ENCODE measurements at places on chromosomes 5 and 9.

DNA sequence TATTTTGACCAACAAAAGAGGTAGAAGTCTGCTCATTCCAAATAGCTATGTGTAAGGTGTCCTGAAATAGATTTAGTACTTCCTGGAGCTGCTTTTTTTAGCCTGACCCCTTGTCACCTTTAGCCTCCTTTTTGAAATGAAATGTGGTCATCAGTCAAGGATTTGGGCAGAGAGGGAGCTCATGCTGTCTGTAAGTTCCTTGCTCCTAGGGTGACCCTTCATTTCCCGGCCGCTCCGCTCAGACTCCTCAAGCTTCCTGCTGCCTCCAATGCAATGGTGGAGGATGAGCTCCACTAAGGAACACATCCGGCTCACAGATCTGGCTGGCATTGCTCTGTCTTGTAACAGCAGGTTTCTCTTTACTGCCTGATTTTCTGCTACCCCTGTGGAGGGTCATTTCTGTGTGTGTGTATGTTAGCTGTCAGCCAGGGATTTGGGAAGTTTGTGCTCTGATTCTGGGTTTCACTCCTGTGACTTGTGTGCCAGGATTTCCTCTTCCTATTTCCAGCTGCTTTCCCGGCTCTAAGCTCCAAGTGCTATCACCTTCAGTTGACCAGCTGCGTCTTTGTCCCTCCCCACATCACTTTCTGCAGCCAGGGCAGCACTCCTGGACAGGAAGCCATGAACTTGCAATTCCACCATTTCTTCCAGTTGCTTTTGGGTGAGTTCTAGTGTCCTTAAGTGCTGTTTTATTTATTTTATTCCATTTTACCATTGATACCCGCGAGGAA is 265.9 kb downstream of the ICE1 start:
- DNase-seq, result no peak

- no peak for DNase-seq
These were observed 1.8 kb downstream of the PDLIM4 start for GRCh38 chr5:132259069-132259851.

DNA sequence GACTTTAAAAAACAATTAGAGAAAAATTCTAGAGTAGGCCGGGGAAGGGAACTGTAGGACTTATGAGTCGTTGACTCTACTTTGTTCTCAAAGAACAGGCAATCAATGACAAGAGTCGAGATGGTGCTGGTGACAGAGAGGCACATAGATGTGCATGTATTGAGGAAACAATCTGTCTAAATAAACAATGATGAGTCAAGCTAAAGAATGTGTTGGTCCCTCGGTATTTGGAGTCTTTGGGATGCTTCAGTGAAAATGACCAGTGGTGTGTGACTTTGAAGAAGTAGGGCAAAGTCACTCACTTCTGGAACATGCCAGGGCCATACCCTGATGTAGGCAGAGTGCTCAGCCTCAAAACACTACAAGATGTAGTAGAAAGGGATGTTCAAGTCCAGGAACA is 288.1 kb upstream of the PANK3 start:
- DNase-seq, result no peak

DNA sequence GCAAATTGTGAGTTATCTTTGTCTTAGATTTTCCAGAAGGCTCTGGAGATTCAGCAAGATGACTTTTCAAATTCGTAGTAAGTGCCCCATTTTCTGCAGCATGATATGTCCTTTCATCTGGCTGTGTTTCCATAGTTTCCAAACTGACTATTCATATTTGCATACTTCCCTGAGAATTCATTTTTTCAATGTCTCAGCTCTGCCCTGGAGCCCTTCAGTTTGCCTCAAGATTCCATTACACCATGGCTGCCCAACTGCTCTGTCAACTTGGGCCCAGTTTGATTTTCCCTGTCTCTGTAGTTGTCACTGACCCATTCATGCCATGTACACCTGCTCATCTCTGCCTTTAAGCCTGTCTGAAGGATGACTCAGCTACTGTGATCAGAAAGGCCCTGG is 94.2 kb upstream of the RUSC2 start:
- no peak for DNase-seq

DNA sequence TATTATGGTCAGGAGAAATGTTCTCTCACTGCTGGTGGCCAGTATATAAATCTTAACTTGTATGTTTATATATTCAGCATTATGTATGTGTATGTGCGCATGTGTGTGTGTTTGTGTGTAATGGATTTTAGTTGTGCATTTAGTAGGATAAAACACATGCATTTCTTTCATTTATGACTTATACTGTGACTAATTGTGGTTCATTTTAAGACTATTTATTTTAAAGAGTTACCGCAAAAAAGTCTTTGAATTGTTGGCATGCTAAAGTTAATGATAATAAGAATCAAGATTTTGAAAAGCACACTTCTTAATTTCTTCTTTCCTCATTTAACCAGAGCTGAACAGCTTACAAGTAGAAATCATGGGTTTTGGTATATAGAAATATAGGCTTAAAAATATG is 60.9 kb downstream of the RAI14 start:
- DNase-seq, result no peak

DNA sequence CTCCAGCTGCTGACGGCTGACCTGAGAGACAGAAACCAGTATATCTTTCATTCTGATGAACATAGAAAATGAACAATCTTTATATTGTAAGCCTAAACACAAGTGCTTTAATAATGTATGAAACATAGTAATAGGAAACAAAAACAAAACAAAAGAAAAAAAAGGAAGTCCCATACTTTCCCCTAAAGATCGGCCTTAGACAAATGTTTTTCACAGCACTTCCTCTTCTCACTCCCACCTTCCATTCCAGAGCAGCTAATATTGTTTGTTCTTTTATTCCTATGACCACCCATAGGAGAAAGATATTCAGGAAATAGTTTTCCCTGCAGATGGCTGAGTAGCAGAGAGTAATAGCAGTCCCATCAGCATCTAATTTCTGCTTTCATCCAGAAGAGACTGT is 194.4 kb upstream of the SLC27A6 start:
- DNase-seq, result no peak

DNA sequence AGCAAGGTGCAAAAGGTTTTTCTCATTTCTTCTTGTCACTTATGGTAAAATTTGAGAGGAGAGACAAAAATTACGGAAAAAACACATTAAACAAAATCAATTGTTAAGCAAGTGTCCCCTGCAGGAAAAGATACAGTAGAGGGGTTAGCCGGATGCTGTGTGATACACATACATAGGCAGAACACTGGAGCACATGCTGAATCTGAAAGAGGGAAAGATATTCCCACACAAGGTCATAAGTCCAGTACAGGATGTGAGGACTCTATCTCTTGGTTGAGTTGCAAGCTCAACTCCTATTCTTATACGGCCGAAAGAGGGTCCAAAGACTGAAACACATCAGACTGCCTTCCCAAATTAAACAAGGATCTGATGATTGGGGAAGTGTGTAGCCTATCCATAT is 427.5 kb upstream of the NUDT12 start:
- no peak for DNase-seq

DNA sequence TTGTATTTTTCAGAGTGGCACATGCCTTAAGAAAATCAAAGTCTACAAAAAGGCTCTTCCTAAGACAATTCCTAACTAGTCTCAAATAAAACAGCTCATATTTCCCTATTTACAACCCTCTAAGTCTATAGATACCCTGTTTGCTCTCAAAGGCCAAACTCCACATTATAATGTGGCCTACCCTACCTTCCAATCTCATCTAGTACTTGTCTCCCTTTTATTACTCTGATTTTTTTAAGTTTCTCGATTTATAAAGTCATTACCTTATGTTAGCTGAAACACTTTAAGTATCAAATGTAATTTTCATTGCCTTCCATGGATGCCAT is 19.4 kb downstream of the KIAA1191 start:
- no peak for DNase-seq

GRCh38 chr5:66989286-66989685 is 207.3 kb downstream of the CD180 start:
- DNase-seq, result no peak

DNA sequence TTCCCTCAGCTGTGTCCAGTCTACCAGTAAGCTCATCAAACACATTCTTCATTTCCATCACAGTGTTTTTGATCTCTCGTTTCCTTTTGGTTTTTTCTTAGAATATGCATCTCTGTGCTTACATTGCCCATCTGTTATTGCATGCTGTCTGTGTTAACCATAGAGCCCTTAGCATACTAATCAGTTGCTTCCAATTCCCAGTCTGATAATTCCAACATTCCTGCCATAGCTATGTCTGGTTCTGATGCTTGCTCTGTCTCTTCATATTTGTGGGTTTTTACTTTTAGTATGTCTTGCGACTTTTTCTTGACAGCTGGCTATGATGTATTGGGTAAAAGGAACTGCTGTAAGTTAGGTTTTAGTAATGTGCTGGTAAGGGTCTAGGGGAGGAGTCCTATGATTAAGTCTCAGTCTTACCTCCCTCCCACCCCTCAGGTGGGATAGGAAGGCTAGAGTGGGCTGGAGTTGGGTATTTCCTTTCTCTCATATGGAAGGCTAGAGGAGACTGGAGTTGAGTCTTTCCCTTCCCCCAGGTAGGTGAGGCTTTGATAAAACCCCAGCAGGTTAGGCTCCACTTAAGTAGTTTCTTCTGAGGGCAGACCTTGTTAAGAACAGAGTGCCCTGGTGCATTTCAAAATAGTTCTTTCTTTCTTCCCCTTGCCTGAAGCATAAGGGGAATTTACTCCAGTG is 99.1 kb upstream of the RASGRF2 start:
- DNase-seq, result no peak

DNA sequence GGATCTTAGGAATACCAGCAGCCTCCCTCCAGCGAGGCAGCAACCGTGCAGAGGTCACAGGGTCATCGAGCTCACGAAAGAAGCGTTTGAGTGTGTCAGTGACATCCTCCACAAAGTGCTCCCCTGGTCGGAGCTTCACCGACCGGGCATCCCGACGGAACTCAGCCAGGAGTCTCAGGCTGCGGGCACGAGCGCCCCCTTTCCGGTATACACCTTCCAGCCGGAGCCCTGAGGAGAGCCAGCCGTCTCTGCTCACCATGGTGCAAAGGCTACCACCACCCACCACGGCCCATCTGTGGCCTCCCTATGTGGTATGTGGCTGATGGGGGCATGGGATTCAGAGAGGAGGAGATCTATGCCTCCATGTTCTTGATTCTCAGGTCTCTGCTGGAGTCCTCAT is 10.8 kb upstream of the FCHSD1 start:
- no peak for DNase-seq

GRCh38 chr5:115825948-115826347 is 9.5 kb upstream of the CDO1 start:
- no peak for DNase-seq

DNA sequence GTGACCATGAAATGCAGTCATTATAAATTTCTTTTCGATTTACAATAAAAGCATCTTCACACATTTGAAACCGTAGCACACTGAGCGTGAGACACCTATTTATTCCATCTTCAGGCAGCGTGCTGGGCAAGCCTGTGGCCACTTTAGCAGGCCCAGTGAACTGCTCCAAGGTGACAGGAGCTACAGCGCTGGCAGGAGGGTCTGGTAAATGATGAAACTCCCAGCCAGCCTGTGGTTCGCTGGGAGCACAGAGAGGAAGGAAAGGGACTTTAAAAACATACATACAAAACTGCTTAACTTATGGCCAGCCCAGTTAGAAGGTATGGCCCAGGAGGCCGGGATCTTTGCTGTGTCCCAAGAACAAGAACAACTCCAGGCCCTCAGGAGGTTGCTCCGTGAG is 5.1 kb downstream of the RAPGEF1 start:
- no peak for DNase-seq

DNA sequence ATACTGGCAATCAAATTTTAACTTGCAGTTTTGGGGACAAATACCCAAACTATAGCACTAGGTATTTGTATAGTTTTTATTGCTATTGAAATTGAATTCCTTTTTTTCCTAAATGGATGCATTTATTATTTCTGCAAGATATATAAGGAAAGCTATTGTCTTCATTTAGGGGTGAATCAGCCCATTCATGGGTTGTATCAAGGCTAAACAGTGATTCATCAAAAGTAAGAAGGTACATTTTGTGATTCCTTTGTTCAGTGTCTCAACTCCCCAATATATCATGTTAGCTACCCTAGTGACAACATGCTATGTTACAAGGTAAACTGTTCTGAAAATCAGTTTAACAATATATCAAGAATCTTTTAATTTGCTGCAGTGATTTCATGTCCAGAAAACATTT is 185.7 kb downstream of the PLK2 start:
- no peak for DNase-seq

GRCh38 chr9:116422119-116422979 is 264.8 kb upstream of the TRIM32 start:
- DNase-seq, result peak; percentile 24

DNA sequence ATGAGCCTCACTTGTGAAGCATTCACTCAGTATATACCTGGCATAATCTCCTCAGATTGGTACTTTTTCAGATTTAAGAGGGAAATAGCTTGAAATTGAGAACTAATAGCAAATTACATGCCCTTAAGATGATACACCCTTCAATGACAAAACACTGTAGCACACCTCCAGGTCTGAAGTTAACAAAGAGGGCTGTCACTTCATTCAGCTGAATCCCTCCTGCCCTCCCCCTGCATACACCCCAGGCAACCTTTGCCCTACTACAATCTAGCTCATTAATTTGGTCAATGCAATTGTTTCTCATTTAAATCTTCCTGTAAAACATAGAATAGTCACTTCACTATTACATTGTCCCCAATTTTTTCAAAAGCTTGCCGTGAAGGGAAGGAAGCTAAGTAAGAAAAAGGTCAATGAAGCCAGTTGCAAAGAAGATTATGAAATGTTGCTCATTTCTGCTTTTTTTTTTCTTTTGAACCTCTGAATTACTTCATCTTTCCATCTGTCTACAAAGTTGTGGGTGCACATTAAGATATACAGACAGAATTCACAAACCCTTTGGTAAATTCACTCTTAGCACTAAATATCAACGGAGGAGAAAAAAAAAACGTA is 294.8 kb upstream of the PTGER4 start:
- DNase-seq, result no peak

DNA sequence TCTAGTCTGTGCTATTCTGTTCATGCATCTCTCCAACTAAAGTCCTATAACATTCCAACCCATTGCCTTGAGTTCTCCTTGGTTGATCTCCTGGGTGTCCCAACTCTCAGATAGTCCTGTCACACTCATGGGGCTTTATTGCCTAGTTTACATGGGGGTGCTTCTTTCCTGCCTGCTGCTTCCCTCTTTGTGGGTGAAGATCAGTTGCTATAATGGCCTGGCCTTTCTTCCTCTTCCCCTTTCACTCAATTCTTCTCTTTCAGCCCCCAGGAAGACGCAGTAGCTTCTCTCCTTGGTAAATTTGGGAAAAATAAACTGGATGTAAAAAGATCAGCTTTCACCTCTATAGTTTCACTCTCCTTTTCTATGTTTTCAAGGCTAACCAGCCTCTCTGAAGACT is 66.5 kb downstream of the PTCD2 start:
- no peak for DNase-seq

DNA sequence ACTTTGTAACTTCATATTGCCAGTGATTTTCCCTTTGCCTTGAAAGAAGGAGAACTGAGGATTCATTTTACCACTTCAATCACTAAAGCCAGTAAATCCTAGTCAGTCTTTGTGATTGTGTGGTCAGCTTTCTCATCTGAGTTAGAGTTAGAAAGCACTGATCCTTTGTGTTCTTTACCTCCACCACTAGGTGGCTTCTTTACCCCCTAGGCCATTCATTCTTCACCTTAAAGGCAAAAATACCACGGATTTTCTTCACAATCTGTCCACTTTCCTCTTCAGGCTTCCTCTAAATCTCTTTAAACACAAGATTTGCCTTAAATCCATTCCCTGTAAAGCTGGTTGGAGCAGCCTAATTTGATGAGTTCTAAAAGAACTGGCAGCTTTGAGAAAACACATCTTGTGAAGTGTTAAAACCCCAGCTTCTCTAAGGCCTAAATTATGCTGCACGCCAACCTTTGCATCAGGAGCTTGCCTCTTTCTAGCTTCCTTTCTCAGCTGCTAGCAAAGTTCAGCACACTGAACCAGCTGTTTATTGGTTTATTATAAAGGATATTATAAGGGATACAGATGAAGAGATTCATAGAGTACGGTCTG is 20.4 kb downstream of the BDP1 start:
- peak; percentile 21 for DNase-seq

All from hematopoietic multipotent progenitor cell treated with erythropoietin and hydrocortisone succinate and interleukin-3 and kit ligand, for 15 days (in vitro differentiated cells).